ENCODE measurements at places on chromosomes 12 and 14. TPM values are rescaled to one million over a fixed set of nuclear protein-coding genes. Genes with fewer than 3 reads are reported as not detected.

The RNF212B gene
- total RNA-seq = not detected

The HCAR1 gene
- total RNA-seq = 3.4 TPM

The SUOX gene
- 43.8 TPM for total RNA-seq

The PKP2 gene
- 45.7 TPM for total RNA-seq

The OLR1 gene
- 14.9 TPM for total RNA-seq

The CD163 gene
- 67.7 TPM for total RNA-seq

The IRF9 gene
- total RNA-seq = 133 TPM

The TUBA1A gene
- total RNA-seq = 562 TPM

The MANSC1 gene
- total RNA-seq = 1.2 TPM

The TMEM30B gene
- 12.3 TPM for total RNA-seq

The NKX2-1 gene
- 2.9 TPM for total RNA-seq

The TGM1 gene
- total RNA-seq = 9.4 TPM

DNA sequence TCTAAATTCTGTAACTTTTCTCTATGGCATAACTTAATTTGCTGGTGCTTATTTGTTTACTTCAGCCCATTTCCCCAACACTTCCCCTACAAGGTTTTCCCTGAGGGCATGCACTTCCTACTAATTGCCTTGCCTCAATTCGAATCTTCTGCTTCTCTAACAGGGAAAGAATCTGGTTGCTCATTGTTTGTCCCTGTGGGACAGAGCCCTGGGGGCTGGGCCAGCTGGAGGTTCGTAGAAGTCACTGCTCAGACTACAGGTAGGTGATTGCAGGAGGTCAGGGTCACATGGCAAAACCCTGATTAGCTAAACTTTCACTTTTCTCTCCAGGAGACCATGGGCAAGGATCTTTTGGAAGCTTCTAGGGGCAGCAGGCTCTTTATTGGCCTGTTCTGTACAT lies 72.0 kb downstream of the ZFC3H1 start:
- DNase-seq = no peak

- DNase-seq = peak; percentile 15
Observed at GRCh38 chr14:80388980-80389711, 177.8 kb upstream of the DIO2 start.

- no peak for DNase-seq
Observed at GRCh38 chr14:102508410-102508773, 1.2 kb downstream of the ANKRD9 start.

- no peak for DNase-seq
Observed at GRCh38 chr14:100116134-100116533, 43.3 kb downstream of the DEGS2 start.

GRCh38 chr14:80762641-80763228 lies 178.8 kb downstream of the CEP128 start:
- no peak for DNase-seq

- DNase-seq = no peak
Observed at GRCh38 chr12:101698800-101699347, 1.4 kb downstream of the CHPT1 start.

DNA sequence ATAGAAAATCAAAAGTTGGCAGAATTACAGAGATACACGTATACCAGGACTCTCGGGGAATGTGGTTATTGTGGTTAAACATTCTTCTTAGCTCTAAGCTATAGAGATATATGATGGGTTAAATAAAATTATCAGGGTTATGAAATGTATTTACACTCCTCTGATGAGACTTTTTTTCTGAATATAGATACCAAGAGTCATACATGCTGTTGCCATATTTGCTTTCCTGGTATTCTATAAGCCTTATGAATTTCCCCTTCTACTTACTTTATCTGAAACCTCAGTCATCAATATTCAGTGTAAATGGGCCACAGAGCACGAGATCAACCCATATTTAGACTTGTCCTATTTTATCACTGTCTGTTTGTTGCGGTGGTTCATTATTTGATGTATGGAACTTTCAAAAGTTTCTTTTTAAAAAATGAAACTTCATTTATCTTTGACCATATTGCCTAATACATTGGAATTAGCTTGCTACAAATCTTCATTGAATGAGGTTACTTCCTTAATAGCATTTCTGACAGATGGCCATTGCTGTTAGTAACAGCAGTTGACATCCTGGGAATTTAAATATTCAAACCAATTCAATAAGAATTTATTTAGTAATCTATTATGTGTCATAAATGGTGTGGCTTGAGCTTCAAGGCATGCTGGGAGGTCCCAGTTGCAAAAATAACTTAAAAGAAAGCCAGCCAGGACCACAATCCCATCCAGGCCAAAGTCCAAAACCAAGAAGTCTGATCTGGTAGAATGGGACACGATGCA lies 393.5 kb downstream of the PCNX1 start:
- no peak for DNase-seq

GRCh38 chr14:92914087-92914656 lies 8.8 kb upstream of the CHGA start:
- peak; percentile 7 for DNase-seq

GRCh38 chr12:125593269-125593668 lies 528.0 kb downstream of the AACS start:
- DNase-seq = no peak

GRCh38 chr12:83408851-83409250 lies 722.1 kb downstream of the TMTC2 start:
- no peak for DNase-seq

DNA sequence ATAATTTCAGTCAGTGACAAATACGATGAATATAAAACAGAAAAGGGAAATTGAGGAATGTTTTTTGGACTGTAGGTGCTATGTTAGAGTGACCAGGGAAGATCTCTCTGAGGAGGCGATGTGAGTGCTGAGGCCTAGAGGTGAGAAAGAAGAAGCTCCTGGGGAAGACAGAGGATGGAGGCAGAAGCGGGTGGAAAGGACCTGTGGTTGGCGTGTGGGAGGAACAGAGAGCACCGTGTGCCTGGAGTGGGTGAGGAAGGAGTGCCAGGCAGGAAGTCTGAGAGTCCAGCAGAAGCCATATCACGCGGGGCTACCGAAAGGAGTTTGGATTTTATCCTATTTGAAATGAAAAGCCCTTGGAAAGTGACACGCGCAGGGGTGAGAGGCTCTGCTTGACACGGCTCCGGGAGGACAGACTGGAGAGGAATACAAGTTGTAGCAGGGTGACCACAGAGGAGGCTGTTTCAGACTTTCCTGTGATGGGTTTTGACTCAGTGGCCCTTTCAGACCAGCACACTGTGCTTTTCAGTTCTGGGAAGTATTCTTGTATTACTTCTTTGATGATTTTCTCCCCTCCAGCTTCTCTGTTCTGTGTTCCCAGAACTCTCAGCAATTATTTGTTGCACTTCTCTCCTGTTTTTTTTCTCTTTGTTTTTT lies 96.9 kb downstream of the VRK1 start:
- no peak for DNase-seq

DNA sequence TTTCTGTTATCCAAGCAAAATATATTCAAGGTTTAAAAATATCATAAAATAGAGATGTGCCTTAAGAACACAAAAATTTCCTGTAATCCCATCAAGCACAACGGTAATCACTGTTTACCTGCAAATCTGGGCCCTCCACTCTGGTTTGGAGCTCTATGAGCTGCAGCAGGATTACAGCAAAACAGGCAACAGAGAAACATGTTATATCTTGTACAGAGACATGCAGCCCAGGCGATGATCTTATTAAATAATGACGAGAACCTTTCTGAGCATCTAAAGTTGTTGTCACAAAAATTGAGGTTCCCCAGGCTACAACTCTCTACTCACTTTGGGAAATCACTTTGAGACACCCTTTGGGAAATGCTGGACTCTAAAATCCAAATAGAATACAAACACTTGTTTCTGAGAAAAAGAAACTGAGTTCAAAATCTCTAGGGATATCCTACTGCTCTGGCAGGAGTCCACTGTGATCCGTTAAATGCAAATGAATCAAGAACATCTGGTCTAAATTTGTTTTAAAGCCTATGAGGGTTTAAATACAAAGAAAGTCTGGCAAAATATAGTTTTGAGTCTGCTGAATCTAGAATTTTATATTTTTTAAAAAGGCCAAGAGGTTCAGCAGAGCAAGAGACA lies 36.3 kb downstream of the STON2 start:
- DNase-seq = peak; percentile 83

GRCh38 chr12:120324841-120325417 lies 2.6 kb downstream of the PLA2G1B start:
- no peak for DNase-seq

DNA sequence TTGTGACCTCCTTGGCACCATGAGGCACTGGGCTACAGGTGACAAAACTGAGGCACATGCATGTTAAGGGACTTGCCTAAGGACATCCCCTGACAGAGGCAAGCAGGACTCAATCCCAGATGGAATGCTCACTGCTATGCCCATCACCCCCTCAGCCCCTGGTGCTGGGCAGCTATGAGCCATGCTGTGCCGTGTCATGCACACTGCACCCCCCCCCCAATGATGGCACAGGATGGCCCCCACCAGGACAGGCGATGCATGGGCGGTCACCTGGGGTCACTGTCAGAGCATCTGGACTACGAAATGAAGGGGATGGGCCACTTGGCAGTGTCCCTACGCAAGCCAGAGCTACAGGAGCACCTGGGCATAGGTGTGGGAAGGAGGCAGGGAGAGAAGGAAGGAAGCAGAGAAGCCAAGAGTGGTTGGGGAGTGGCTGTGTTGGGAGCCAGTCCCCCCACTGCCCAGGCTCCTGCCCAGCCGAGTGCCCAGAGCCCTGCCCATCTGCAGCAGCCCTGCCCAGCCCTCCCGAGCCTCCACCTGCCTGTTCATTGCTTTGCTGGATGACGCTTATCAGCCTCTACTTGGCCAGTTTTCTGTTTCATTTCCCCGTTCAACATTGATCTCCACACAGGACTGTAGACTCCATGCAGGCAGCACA lies 84.9 kb upstream of the DIO3 start:
- no peak for DNase-seq

GRCh38 chr14:103247169-103247606 lies 86.8 kb upstream of the EIF5 start:
- no peak for DNase-seq

GRCh38 chr12:79016181-79016580 lies 151.6 kb downstream of the SYT1 start:
- no peak for DNase-seq

- DNase-seq = no peak
Observed at GRCh38 chr12:17204289-17205054, 598.5 kb upstream of the LMO3 start.

Data from umbilical cord (tissue), 2 donors.